ENCODE measurements at places on chromosomes 4 and X.

DNA sequence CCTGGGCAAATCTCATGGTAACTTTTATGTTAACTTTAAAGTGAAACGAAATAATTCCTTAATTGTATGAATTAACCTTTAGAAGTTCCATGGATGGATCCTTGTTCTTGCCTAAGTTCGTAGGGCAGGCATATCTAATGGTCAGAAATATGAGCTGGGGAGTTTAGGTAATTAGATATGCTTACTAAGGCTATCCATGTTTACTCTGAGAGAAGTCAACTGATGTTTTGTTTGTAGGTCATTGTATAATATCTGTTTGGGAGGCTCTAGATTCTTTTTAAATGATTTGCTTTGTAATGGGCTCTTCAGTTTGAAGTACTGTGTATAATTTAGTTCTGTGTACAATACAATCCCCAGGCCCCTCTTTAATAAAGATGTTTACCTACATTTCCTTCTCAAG is 117.0 kb downstream of the DCK start:
- no peak for DNase-seq

DNA sequence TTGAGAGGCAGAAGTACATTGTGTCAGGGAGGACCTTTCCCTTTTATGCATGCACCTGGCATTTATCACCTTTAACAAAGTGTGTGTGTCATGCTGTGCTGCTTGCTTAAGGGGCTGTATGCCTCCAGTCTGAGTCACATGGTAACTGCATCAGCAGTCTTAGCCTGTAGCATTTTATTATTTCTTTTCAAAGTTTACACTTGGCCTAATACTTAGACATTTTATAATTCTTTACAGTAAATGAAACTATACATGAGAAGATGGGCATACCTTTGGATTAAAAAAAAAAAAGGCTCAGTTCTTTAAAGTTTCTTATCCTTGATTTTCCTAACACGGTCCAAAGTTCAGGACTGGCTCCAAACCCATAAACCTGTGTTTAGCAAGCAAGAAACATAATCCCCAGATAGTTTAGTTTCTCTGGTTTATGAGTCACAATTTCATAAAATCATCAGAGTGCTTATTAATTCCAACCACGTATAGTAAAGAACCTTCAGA is 14.6 kb downstream of the NPNT start:
- no peak for DNase-seq

GRCh38 chrX:23844502-23845138 is 61.6 kb downstream of the SAT1 start:
- DNase-seq = no peak

GRCh38 chr4:100895556-100896197 is 377.9 kb upstream of the EMCN start:
- no peak for DNase-seq

DNA sequence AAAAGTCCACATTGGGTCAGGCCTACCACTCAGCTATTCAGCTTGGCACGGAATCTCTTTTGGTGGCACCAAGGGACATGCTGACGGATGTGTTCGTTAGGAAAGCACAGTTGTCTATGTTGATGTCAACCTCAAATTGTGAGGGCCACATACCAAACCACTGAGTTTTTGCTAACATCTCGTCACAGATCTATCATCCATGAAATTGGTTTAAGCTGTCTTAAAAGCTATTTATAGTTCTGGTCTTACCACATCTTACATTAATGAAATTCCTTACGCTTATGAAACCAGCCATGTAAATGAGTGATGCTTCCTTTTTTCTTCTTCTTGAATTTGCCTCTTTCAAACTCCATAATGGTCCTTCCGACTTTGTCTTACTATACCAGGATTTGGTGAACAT is 101.5 kb downstream of the MGST2 start:
- DNase-seq = peak; percentile 93

- peak; percentile 70 for DNase-seq
Measured at GRCh38 chr4:135917011-135917410, 1615.3 kb downstream of the PCDH18 start.

DNA sequence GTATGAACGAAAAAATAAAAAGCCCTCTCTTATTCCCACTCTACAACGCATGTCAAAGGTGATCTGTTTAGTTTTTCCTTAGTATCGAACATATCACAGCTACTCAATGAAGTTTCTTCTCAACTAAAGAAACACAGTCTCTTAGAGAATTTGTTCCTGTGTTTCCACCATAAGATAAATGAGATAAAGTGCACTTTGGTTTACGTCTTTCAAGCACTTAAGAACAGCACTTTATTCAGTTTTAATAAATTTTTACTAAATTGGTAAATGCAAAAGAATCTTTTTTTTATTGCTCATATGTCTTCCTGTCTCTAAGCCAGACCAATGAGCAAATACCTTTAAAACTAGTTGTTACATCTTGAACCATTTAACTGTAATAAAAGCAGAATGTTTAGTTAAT is 259.8 kb downstream of the CHIC1 start:
- no peak for DNase-seq

DNA sequence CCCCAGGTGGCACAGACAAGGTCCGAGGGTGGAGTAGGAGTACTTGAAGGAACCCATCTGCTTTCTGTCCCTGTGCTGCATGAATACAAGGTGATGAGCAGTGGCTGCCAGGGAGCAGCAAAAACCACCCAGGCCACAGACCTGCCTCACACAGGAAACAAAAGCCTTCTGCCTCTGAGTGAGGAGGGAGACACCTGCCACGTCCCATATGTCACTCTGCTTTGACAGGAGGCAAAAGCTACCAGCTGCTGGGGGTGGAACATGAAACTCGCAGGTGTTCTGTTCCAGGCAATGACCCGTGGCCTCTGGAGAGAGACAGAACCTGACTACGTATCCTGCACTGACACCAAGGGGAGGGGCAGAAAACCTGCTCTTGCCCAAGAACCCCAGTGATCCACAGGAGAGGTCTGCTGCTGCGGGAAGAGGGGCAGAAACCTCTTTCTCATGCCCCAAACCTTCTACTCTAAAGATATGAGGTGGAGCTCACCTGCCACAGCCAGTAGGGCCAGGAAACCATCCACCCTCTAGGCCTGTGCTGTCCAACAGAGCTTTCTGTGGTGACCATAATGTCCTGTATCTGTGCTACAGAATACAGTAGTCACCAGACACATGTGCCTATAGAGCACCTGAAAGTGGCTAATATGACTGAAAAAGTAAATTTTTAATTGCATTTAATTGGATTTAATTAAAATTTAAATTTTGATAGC is 172.9 kb downstream of the PRDM5 start:
- DNase-seq = no peak

DNA sequence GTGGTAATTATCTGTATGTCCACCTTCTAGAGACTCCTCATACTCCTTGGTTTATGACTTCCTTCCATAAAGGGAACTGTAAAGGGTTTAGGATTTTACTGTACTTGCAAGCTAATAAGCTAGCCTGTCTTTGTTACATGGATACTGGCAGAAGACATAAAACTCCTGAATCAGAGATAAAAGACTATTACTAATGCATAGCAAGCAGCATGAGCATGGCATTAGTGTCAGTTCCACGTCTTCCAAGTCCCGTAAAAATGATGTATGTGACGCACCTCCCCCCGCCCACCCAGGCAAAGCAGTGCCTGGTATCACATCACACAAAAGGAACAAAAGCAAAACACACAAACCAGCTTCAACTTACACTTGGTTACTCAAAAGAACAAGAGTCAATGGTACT is 71.0 kb downstream of the SLC10A6 start:
- DNase-seq = no peak

GRCh38 chrX:130789793-130790192 is 113.2 kb downstream of the ENOX2 start:
- DNase-seq = no peak

DNA sequence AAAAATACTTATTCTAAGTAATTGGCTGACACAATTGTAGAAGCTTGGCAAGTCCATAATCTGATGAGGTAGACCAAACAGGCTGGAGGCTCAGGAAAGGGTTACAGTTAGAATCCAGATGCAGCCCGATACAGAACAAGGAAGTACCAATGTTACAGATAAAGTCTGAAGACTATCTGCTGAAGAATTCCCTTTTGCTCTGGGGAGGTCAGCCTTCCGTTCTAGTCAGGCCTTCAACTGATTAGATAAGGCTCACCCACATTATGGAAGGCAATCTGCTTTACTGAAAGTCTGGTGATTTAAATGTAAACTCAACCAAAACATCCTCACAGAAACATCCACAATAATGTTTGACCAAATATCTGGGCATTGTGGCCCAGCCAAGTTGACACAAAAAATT is 7.4 kb upstream of the DYNLT3 start:
- DNase-seq = no peak

DNA sequence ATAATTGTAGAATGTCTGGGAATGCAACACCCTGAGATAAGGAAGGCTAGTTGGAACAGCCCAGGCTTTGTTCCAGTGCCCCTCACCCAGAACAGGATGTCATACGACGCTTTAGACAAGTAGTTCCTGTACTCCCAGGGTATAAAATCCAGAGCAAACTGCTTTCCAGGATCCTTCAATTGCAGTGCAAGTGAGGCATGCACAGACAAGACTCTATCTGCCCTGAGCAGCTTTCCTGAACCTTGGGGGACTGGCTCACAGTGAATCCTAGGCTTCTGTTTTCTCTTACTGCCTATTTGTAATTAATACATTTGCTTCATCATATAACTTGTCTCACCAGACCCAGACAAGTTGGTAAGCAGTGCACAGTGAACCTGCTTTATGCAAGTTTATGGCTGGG is 48.4 kb upstream of the IL9R start:
- no peak for DNase-seq

- DNase-seq = no peak
Measured at GRCh38 chr4:23120374-23120773, 427.6 kb downstream of the GBA3 start.

- DNase-seq = peak; percentile 29
Measured at GRCh38 chr4:158630893-158631292, 40.8 kb downstream of the C4orf46 start.

GRCh38 chr4:2354118-2354517 is 64.3 kb downstream of the ZFYVE28 start:
- DNase-seq = peak; percentile 8

- no peak for DNase-seq
Measured at GRCh38 chr4:89000382-89000781, 56.6 kb downstream of the FAM13A start.

DNA sequence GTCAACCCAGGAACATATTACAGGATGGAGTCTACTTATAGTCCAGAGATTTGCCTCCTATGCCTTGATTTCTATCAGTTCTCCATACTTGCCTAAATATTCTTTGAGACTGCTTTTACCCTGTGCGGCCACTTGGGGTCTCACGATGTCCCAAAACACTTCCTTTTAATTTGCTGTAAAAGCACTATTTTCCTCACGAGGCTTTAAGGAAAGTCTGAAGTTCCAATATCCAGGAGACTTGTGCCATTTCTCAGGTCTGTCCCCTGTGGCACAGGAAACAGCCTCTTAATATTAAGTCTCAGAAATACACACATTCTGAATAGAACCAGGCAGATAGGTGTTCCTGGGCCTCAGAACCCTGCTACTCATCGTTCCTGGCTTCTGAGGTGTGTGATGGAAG is 142.9 kb downstream of the TMEM164 start:
- DNase-seq = peak; percentile 14

DNA sequence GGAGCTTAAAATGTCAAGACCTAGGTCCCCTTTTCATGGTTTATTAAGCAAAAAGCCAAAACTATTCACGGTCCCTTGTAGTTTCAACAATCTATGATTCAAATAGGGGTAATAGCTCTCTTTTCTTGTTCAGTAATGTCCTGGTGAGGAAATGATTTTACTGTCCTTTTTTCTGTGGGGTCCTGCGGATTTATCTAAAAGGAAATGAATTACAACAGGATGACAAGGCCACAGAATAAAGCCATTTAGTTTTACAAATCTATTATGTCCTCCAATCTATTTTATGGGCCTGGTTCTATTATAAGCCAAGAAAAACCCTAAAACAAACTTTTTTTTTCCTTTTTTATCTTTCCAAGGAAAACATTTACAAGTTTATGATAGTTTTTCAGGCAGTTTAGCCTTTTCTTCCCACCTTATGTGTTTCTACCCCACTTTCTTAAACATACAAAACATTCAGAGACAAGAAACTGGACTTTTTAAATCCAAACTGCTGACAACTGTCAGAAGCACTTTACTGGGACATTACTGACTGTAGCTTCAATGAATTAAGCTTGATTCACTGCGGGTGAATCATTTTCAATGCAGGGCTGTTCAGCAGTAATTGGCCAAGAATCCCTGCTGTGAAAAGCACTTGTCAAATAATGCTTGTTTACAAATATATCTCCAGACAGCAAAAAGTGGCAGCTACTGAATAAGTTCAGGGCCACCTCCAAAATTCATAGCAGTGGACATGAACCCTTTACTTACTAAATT is 4.3 kb downstream of the EPHA5 start:
- no peak for DNase-seq

- DNase-seq = no peak
Measured at GRCh38 chr4:176320976-176321361, 1.2 kb downstream of the SPCS3 start.

- no peak for DNase-seq
Measured at GRCh38 chr4:39574946-39575345, 47.7 kb upstream of the UGDH start.
